ENCODE measurements at places on chromosomes 11 and 22. TPM values are rescaled to one million over a fixed set of nuclear protein-coding genes. Genes with fewer than 3 reads are reported as not detected.

VWCE gene
- 0.61 TPM for total RNA-seq

ZNF408 gene
- total RNA-seq: 18.0 TPM

OR5AS1 gene
- not detected for total RNA-seq

VPREB1 gene
- not detected for total RNA-seq

SLC35F2 gene
- total RNA-seq: 46.4 TPM

TRIM48 gene
- total RNA-seq: not detected

FOLR1 gene
- total RNA-seq: not detected

USP47 gene
- 34.1 TPM for total RNA-seq

UBQLN3 gene
- not detected for total RNA-seq

OR52A1 gene
- not detected for total RNA-seq

SEPTIN5 gene
- 7.0 TPM for total RNA-seq

ANO5 gene
- total RNA-seq: 1.6 TPM

PIWIL4 gene
- total RNA-seq: 0.39 TPM

TH gene
- not detected for total RNA-seq

TRIM29 gene
- total RNA-seq: 22.2 TPM

DDB1 gene
- total RNA-seq: 163 TPM

RTN4RL2 gene
- total RNA-seq: 94.8 TPM

PTS gene
- total RNA-seq: 30.6 TPM

CD44 gene
- total RNA-seq: 923 TPM
